ENCODE measurements at places on chromosomes 13 and 19. TPM values are rescaled to one million over a fixed set of nuclear protein-coding genes. Genes with fewer than 3 reads are reported as not detected.
A peak's percentile ranks its signal among the peaks of the same experiment; 100 is the strongest.

ZNF208 gene
- 0.15 TPM for total RNA-seq

PRR36 gene
- total RNA-seq = not detected

NDFIP2 gene
- total RNA-seq = 22.7 TPM

ZFP36 gene
- total RNA-seq = 72.2 TPM

GRCh38 chr19:30276011-30276882 lies 95.9 kb upstream of the ZNF536 start:
- no peak overlapping the region for H3K27ac ChIP-seq
- no peak overlapping the region for H3K4me3 ChIP-seq
- no peaks in the 10 kb centered on the region for H3K36me3 ChIP-seq
- DNase-seq = no peak

DNA sequence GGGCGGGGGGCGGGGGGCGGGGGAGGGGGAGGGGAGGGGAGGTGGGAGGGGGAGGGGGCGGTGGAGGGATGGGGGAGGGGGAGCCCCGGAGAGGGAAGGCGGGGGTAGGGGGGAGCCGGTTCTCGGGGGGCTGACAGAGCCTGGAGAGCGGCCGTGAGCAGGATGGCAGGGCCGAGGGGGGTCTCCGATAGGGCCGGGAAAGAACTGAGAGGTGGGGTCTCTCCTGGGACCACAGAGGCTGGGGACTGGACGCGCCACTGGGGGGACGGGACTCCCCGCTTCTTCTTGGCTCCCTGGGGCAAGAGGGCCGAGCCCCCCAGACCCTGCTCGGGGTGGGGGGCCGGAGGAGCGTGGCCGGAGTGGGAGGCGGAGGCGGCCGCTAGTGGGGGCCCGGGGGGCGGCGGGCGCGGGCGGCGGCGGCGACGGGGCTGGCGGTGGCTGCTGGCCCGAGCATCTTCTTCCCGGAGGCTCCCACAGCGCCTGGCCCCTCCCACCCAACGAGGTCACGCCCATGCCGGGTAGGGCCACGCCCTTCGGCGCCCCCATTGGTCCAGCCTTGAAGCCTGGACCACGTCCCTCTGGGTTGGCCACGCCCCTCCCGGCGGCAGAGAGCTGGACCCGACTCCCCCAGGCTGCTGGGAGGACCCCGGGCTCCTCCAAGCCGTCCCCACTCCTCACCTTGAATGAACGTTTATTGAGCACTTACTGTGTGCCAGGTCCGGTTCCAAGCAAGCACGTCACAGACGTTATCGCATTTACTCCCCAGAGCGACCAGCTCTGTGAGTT lies at the start of gene NOVA2:
Gene NOVA2, minus strand, starts transcription at position 313 of the 786 bp plus-strand sequence. CDS start 514 bp downstream, outside the sequence.
- H3K27ac ChIP-seq = peak within 1 kb of the TSS; percentile 64
- H3K27me3 ChIP-seq = peaks cover 59% of the 10 kb centered on the region
- peak; percentile 32 for DNase-seq
- H3K4me3 ChIP-seq = peak within 1 kb of the TSS; percentile 34

DNA sequence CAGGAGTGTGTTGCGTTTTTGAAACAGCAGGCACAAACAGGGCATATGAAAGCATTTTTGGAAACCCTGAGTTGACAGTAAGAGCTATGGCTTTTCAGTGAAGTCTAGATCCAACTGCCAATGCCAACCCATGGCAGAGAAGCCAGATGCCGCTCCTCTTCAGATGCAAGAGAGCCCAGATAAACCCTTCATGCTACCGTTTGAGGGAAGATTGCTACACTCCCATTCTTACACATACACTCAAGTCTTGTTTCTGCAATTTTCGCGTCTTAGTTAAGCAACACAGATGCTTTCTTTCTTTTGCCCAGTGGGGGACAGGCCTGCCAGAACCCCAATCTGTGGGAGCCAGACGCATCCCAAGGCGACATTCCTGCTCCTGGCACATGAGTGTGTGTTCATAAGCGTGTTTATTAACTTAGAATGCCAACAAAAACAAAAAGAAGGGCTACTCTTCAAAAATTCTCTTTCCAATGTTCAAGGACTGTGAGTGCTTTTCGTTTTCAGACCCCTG lies 10.4 kb downstream of the BORCS8 start:
- H3K4me1 ChIP-seq = no peaks in the 10 kb centered on the region
- no peaks in the 10 kb centered on the region for H3K27me3 ChIP-seq
- H3K4me3 ChIP-seq = no peak overlapping the region
- no peak overlapping the region for H3K27ac ChIP-seq
- H3K36me3 ChIP-seq = peaks cover 35% of the 10 kb centered on the region

GRCh38 chr13:64428196-64428595 lies 2801.9 kb downstream of the PCDH9 start:
- no peaks in the 10 kb centered on the region for H3K4me1 ChIP-seq
- no peaks in the 10 kb centered on the region for H3K36me3 ChIP-seq
- no peaks in the 10 kb centered on the region for H3K27me3 ChIP-seq
- no peak overlapping the region for H3K27ac ChIP-seq
- DNase-seq = no peak

- H3K4me3 ChIP-seq = no peak overlapping the region
- H3K27me3 ChIP-seq = peaks cover 31% of the 10 kb centered on the region
- H3K27ac ChIP-seq = no peak overlapping the region
- DNase-seq = no peak
These were observed 2.8 kb downstream of the CHST8 start for GRCh38 chr19:33624586-33624985.

- H3K27me3 ChIP-seq = no peaks in the 10 kb centered on the region
- peak overlapping the region; percentile 99 for H3K27ac ChIP-seq
- peak; percentile 96 for DNase-seq
- peaks cover 5% of the 10 kb centered on the region for H3K36me3 ChIP-seq
- H3K4me3 ChIP-seq = peak overlapping the region; percentile 83
- H3K4me1 ChIP-seq = peaks cover 47% of the 10 kb centered on the region
These were observed 539 bp downstream of the U2AF1L4 start for GRCh38 chr19:35744430-35745327.

DNA sequence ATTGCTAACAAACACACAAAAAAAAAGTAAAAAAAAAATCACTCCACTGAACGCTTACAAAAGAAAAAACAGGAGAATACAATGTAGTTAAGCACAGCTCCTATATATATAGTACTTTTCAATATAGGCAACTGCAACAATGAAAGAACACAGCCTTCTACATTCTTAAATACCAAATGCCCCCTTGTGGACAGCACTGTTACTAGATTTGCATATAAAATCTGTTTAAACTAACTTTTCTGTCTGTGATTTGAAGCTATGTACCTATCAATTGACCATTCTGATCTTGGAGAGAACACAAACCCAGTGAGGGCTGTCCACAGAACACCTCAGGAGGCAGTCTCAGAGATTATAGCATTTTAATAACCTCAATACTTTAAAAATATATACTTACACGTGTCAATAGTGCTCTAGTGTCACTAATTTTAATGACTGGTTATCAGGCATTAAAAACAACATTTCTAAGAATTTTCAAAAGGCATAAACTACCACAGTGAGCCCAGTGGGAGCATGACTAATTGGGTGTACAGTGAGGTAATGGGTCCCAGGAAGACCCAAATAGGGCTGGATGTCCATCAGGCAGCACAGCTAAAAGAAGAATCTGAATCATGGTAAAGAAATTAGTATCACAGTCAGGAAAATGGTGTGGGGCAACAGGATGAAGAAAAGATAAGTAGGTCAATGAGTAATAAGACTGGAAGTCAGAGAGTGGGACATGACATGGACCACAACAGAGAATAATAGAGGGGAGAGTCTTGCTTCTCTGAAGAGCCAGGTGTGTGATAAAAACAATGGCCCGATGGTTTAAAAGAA lies 22.2 kb downstream of the CCDC169 start:
- H3K27me3 ChIP-seq = no peaks in the 10 kb centered on the region
- no peaks in the 10 kb centered on the region for H3K4me1 ChIP-seq
- H3K4me3 ChIP-seq = no peak overlapping the region
- no peaks in the 10 kb centered on the region for H3K36me3 ChIP-seq
- DNase-seq = no peak

DNA sequence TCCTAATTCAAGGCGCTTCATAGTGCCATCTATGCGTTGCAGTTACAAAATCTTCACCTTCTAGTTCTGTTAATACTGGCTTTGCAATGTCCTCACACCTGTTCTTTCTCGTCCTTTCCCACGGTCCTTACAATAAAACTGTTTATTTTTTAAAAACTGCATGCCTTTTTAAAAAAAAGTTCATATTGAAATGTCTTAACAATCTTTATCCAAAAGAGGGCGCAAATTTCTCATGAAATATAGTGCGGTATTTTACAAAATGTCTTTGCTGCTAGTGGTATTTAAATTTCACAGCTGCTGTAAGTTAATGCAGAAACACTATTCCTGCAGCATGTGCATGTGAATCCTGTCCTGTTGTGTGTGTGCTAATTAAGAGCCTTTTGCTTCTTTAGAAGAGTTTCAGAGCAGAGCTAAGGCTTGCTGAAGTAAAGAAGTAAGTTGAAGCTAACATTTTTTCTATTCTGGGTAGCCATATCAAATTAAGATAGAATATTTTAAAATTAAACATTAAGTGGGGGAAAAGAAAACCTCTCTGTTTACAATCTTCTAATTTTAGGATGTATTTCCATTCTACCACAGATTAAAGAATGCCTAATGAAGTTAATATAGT lies 15.8 kb upstream of the CLDN10 start:
- no peak for DNase-seq
- no peak overlapping the region for H3K27ac ChIP-seq
- peaks cover 19% of the 10 kb centered on the region for H3K4me1 ChIP-seq
- H3K36me3 ChIP-seq = no peaks in the 10 kb centered on the region
- no peak overlapping the region for H3K4me3 ChIP-seq
- no peaks in the 10 kb centered on the region for H3K27me3 ChIP-seq

DNA sequence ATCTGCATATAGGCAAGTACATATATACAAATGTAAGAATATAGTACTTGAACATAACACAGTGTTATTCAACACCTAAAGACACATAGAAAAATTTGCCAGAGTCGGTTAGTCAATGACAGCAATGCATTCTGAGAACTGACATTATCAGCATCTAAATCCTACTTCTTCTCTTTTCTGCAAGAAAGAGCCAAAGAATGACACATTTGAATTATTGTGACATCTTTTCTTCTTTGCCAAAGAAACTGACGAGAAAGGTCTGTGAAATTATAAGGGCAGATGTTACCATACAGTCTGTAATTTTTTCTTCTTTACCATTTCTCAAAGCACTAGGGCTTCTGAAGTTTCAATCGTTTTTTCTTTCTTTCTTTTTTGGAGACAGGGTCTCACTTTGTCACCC lies 350.9 kb upstream of the NBEA start:
- no peaks in the 10 kb centered on the region for H3K27me3 ChIP-seq
- no peaks in the 10 kb centered on the region for H3K36me3 ChIP-seq
- no peak for DNase-seq
